Diencephalon (tissue), 1 donor: ENCODE measurements at places on chromosomes 2 and 18. TPM values are rescaled to one million over a fixed set of nuclear protein-coding genes. Genes with fewer than 3 reads are reported as not detected.

TXNDC2 gene
- total RNA-seq, result not detected

ZNF385B gene
- total RNA-seq, result 4.6 TPM

DPP10 gene
- 97.8 TPM for total RNA-seq

GATA6 gene
- total RNA-seq, result 0.23 TPM

MEP1B gene
- total RNA-seq, result 0.23 TPM

STPG4 gene
- total RNA-seq, result not detected

MC4R gene
- 14.8 TPM for total RNA-seq

EN1 gene
- 1.4 TPM for total RNA-seq

KIAA2012 gene
- 2.5 TPM for total RNA-seq

SERPINB3 gene
- not detected for total RNA-seq

FBXO15 gene
- 7.2 TPM for total RNA-seq

POU3F3 gene
- total RNA-seq, result 87.0 TPM

CRYGC gene
- total RNA-seq, result not detected

SULT1C4 gene
- total RNA-seq, result 15.5 TPM

TPO gene
- total RNA-seq, result 0.23 TPM
